ENCODE measurements at places on chromosomes 7 and 10.

- DNase-seq, result peak; percentile 72
These were observed 93.9 kb downstream of the CCDC3 start for GRCh38 chr10:12907656-12908055.

GRCh38 chr7:100472854-100473499, 6.0 kb downstream of the TSC22D4 start:
- DNase-seq, result no peak

- DNase-seq, result no peak
These were observed 5.5 kb downstream of the FXYD4 start for GRCh38 chr10:43376828-43377423.

DNA sequence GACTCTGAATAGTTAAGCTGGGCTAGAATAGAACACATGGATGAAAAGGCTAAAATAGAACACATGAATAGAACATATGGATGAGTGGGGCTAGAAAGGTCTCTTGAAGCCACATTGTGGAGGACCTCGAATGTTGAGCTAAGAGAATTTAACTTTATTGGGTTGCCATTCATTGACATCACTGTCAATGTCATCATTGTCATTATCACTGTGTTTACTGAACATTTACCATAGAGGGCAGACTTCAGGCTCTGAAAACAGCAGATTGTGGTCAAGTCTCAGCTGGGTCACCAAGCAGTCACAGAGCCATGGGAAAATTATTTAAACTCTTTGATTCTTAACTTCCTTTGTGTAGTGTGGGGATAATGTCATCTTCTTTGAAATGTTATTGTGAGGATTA, 80.4 kb downstream of the WDFY4 start:
- no peak for DNase-seq

DNA sequence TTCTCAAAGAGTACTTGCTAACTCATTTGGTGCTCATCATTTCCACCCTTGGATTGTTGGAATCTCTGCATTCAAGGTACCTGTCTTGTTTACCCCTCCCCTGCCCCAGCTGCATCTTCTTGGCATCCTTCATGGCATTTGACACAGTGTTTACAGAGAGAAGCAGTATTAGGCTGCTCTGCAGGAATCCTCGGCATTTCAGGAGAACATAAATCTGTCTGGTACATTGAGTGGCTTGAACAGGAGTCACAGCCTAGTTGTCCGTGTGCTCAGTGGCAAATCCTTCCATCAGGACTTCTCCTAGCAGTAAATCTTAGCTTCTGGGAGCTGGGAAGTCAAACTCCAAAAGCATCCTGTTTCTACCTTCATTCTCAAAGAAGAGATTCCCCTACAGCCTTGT, 136.8 kb upstream of the YAE1 start:
- DNase-seq, result no peak

DNA sequence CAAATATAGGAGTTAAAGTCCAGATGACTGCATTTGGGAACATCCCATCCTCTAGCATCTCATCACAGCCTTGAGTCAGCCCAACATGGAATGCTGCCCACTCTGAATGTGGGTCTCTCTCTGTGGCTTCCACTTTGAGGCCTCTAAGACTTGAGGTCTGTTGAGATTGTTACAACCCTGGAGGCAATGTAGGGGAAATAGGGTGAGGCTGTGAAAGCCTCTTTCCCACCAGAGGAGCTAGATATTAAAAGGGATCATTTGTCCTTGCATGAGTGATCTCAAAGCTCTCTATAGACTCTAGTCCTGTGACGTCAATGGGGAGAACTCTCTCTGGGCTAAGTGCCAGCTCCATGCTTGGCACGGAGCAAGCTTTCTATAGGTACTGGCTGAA, 6.4 kb upstream of the GOLGA7B start:
- no peak for DNase-seq

DNA sequence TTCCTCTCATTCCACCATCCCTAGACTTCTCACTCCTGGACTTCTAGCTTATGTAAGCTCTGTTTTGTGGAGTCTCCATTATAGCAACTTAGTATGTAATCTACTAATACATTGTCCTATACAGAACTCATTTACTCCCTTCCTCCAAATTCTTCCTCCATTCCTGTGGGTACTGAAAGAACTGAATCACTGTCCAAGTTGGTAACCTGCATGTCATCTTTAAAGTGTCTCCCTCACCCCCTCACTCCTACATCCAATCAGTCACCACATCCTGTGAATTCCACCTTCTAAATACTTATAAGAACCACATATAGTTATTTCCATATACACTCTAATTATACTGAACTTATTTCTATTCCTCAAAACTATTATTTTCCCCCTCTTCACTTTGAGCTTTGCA, 20.3 kb downstream of the AASS start:
- DNase-seq, result no peak

DNA sequence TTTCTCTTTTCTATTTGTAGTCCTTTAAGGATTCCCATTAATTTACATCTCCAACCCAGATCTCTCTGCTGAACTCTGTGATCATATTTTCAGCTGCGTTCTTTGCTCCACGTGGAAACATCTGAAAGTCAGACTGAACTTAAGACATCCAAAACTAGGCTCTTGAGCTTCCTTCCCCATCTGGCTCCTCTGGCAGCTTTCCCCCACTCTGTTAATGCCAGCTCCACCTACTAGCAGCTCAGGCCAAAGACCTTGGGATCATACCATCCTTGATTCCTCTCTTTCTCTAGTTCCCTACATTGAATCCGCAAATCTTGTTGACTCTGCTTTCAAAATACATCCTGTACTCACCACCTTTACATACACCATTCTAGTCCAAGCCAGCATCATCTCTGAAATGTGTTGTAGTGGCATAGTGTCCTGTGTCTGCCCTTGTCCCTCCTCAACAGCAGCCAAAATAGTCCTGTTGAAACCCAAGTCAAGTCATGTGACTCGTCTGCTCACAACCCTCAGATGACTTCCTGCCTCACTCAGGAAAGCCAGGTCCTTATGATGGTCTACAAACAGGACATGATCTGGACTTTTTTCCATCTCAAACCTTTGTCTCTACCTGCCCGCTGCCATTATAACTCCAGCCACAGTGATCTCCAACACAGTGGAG, 7.0 kb downstream of the REEP3 start:
- no peak for DNase-seq

DNA sequence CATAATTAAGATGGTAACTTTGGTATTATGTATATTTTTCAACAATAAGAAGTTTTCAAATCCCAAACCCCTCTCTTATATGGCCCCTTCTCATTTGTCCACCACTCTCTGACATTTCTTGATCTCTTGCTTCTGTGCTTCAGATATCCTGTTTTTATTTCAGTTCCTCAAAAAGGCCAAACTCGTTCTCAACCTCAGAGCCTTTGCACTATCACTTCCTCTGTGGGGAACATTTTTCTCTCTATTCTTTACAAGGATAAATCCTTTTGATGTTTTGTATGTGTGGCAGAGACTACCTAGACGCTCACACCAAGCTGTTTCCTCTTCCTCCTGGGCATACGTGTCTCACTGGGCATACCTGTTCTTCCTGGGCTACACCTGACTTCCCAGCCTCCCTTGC, 54.2 kb upstream of the FRMD4A start:
- no peak for DNase-seq

DNA sequence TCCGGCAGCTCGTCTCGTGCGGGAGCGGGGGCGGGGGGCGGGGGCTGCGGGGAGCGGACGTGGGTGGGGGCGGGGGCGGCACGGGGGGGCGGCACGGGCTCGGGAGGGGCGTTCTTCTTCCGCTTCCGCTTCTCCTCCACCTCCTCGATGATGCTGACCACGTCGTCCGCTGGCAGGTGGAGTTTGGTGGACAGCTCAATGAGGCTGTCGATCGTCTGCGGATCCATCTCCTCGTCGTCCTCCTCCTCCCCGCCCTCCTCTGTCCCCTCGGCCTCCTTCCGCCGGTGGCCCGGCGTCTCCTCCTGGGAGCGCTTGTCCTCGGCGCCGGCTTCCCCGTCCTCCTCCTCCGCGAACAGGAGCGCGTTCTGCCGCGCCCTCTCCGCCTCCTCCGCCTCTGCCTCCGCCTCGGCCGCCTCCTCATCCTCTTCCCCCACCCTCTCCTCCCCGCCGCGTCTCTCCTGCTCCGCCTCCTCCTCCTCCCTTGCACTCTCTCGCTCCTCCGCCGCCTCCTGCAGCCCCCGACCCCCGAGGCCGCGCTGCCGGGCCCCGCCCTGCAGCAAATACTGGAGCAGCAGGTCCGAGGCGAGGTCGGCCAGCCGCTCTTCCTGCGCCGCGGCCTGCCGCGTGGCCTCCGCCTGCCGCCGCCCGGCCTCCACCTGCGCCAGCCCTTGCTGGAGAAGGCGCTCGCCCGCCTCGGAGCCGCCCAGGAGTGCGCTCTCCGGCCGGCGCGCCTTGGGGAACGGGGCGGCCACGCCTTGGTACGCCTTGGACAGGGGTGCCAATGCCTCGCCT, 1.9 kb downstream of the VGF start:
- no peak for DNase-seq

- DNase-seq, result no peak
These were observed 4.2 kb downstream of the ZNF488 start for GRCh38 chr10:47379901-47380300.

- peak; percentile 71 for DNase-seq
These were observed 167.1 kb downstream of the NEURL1 start for GRCh38 chr10:103660364-103661197.

- no peak for DNase-seq
These were observed 23.0 kb downstream of the ASB15 start for GRCh38 chr7:123624527-123625183.

GRCh38 chr7:125568799-125569198, 639.2 kb upstream of the POT1 start:
- DNase-seq, result no peak

DNA sequence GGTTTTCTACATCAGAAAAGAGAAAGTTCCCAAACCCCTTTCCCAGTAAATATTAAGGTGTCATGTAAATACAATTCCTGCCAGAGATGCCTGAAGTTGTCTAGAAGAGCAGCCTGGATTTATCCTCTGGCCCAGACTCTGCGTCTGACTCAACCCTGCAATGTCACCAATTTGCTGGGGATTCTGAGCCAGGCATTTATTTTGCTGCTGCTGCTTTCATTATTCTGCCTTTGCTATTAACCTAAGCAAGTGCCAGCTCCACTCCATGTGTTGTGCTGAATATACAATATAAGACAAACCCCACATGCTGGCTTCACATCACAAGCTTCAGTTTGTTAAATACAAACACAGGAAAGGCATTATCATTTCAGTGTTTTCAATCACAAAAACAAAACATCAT, 59.1 kb downstream of the ELAPOR2 start:
- DNase-seq, result no peak

DNA sequence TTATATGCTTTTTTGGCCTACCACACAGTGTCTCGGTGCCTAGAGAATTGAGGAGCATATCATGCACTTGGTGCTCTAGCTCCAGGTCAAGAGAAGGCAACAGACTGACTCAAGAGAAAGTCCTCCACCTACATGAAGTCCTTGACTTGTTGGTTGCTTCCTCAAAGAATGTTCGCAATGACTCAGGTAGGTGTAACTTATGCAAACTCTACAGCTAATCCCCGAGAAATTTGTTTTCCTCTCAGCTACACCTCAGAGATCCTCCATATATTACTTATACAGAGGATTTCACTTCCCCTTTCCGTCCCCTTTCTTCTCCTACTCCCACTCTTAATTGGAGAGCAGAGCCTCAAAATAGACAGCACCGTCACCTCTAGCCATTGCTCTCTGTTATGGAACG, 1013.1 kb downstream of the KCNMA1 start:
- no peak for DNase-seq

DNA sequence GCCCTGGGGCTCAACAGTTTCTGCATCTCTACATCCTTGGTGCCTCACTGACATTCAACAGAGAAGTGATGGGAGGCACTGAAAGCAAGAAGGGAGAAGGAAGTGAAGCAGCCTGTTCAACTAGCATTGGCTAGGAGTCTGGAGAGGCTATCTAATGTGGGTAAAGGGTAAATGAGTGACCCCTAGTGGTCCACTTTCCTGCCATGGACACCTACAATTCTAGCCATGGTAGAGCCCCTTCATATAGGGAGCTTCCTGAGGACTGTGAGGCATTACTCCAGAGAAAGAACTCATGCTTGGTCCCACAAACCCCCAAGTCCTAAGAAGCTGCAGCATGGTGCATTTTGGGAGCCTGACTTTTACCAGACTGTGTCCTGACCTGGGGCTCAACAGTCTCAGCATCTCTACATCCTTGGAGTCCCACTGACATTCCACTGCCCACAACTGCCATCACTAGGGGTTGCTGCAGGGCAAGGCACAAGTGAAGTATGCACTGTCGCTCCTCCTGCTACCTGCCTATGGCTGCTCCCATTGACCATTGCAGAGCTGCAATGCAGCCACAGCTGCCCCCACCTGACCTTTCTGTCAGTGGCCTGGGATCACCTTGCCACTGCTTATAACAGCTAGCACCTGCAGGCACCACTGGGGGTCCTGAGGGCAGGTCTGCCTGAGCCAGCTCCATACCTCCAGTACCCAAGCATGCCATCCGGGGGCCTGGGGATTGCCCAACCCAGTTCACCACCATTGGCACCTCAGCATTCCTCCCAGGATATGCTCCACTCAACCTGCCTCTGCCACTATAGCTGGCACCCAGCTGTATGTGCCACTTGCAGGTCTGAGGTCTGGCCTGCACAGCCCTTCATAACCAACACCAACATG, 44.1 kb upstream of the CDK6 start:
- DNase-seq, result no peak

DNA sequence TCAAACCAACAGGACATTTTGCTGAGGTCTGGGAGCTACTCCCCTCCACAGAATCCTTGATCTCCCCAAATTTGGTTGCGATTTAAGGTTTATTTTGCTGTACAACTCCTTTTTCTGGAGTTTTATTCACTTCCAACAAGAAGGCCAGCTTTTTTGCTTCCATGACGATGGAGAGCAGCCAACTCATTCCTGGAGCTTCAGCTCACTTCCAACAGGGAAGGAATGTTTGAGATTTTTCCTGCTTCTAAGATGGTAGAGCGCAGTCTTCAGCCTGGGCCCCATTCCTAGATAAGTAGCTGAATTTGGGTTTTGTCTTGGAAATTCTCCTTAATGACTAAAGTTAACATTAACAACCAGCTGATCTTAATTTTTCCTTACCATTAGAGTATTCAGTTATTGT, 30.9 kb upstream of the CREB3L2 start:
- no peak for DNase-seq

- no peak for DNase-seq
These were observed 1.9 kb downstream of the DLX5 start for GRCh38 chr7:97022491-97023306.

GRCh38 chr7:99739699-99740572, 4.9 kb upstream of the CYP3A7 start:
- DNase-seq, result no peak

- no peak for DNase-seq
These were observed 392.7 kb upstream of the NFE2L3 start for GRCh38 chr7:25759286-25759685.

GRCh38 chr10:283916-284356, 148.7 kb downstream of the ZMYND11 start:
- no peak for DNase-seq

DNA sequence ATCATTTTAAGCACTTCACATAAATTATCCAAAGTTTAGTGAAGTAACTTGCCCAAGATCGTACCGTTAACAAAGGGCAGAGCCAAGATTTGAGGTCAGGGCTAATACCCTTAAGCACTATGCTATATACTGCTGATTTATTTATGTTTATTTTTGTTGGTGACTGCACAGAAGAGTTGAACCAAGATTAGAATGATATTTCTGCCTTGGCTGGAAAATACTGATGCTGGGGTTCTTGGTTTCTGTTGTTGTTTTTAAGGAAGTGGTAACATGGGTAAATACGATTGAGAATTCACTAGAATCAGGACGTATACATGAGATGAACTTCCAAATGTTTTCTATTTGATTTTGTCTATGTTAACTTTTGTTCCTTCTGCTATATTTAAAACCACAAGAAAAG, 9.3 kb downstream of the ADD3 start:
- no peak for DNase-seq

Data from astrocyte of the spinal cord (primary cell).